Activated naive CD8-positive, alpha-beta T cell treated with anti-CD3 and anti-CD28 coated beads, Interleukin-2, amount 50 U/mL, for 24 hours (primary cell): ENCODE measurements at places on chromosomes 5 and 9.

DNA sequence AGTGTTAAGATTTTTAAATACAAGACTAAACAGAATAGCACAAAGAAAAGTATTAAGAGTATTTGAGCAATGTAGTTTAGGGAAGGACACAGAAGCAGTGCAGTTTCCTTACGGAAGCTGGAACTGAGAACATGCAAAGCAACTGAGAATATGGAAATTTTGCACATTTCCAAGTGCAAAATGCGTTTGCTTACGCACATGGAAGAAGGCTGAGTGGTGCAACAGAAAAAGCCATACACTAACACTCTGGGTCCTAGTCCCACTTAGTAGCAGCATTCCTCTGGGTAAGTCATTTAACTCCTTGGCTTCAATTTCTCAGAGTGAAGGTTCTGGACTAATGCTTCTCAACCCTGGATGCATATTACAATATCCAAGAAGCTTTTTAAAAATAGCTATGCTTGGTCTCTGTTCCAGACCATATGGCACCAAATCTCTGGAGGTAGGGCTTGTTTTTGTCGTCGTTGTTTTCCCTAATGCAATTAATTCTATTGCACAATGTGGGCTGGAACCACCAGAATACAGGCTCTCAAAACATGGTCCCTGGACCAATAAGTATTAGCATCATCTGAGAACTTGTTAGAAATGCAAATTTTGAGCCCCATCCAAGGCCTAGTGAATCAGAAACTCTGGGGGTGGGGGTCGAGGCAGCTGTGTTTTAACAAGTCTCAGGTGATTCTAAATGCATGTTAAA is 65.2 kb upstream of the DEPDC1B start:
- no peak for DNase-seq

- DNase-seq, result no peak
Measured at GRCh38 chr5:83069096-83069799, 7.9 kb downstream of the TMEM167A start.

GRCh38 chr9:133958756-133959155 is 33.4 kb downstream of the VAV2 start:
- DNase-seq, result no peak

DNA sequence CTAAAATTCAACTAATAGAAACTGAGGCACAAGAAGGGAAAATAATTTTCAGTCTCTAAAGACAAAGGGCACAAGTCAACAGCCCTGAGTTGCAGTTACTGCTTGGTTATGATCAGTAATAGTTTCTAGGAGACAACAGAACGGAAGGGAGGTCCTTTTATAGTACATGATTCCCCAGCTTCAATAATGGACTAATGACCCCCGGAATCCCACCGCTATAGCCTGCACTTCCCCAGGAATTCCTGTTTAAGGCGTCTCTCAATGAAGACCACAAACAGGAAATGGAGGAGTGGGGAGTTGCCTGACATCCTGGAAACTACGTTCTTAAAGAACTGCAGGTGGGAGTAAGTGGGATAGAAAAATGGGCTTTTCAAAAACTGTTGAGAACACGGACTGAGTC is 60.6 kb downstream of the DIAPH1 start:
- no peak for DNase-seq
